Kidney (tissue), 22 donors: ENCODE measurements at places on chromosomes 4 and X.

DNA sequence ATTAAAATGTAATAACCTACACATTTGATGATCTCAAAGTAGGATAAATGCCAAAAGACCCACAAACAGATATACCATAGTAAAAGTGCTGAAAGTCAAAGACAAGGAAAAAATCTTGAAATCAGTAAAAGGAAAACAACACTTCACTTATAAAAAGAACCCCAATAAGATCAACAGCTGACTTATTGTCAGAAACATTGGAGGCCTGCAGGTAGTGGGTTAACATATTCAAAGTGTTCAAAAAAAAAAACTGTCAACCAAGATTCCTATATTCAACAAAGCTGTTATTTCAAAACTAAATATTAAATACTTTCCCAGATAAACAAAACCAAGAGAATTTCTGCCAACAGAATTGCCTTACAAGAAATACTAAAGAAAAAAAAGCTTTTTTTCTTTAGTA is 347.1 kb downstream of the GUCY2F start:
- DNase-seq, result no peak

GRCh38 chrX:130280901-130281300 is 12.2 kb upstream of the ZNF280C start:
- no peak for DNase-seq

DNA sequence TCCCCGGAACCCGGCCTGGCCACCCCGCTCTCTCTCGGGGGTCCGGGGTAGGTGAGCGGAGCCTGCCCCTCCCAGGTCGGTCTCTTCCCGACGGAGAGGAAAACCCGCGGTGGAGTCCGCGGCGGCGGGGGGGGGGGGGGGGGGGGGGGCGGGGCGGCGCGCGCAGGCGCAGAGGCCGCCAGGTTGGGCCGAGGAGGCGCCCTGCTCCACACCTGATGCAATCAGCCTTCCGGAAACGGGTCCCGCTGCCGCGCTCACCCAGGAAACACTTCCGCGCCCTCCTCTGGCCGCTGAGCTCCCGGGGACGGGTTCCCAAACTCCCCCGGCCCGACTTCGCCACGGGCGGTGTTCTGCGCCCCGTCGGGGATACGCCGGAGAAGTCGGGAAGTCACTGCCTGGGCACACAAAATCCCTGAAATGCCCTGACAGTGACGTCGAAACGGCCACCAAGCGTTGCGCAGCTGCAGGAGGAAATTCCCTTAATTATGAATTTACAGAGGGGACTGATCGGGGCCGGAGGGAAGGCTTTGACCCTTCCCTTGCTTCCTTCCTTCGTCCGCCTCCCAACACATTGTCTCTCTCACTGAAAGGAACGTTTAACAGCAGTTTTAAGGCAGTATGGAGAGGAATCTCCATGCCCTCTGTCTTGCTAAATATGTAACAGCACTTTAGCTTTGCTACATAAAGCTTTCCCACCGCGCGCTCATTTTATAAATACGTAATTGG is 2.1 kb upstream of the APBB2 start:
- DNase-seq, result peak; percentile 91

DNA sequence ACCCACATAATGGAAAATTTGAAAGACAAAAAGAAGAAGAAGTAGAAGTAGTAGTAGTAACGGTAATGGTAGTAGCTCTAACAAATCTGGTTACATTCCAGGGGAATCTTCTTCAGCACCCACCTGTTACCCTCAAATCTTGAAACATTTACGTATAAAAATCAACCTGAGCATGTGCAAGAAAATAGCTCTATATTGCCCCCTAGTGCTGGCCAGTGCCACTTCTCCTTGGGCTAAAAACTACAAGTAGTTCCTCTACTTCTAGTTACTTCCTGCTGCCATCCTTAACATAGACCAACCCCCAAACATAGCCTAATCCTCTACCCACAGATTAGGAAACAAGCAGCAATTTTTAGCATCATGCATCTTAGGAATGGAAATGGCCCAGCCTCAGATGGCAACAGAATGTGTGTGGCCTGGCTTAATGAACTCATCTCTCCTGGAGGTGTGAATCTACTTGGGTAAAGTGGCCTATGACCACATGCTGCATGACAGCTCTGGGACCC is 3.1 kb downstream of the PDGFC start:
- peak; percentile 92 for DNase-seq

- no peak for DNase-seq
Observed at GRCh38 chr4:15153662-15154061, 151.4 kb downstream of the CPEB2 start.

- DNase-seq, result no peak
Observed at GRCh38 chr4:40490481-40490880, 139.2 kb downstream of the RBM47 start.

DNA sequence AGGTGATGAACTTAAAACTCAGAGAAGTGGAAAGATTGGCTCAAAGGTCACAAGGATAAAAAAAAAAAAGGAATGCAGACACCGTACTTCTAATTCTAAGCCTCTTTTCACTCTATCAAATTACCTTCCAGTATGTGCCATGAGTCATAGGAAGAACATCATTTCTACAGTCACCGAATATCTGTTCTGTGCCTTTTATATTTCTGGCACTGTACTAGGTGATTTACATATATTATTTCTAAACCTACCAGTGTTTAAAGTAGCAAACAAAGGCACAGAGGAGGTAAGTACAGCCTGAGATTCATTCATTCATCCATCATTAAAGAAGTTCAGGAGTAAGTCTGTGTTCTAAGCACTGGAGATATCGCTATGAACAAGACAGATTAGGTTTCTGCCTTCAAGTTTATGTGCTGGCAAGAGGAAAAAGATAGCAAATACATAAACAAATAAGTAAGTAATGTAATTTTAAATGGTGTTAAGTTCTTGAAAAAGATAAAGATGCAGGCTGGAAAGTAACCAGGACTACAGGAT is 65.3 kb downstream of the PALLD start:
- no peak for DNase-seq

- no peak for DNase-seq
Observed at GRCh38 chrX:69207216-69207615, 42.0 kb upstream of the PJA1 start.
